ENCODE measurements at places on chromosomes 5 and 9. TPM values are rescaled to one million over a fixed set of nuclear protein-coding genes. Genes with fewer than 3 reads are reported as not detected.

The PDE6A gene
- total RNA-seq: not detected

The NMUR2 gene
- total RNA-seq: not detected

The CCL27 gene
- not detected for total RNA-seq

The FAM221B gene
- not detected for total RNA-seq

The DDX46 gene
- total RNA-seq: 27.1 TPM

The COL23A1 gene
- 2.5 TPM for total RNA-seq

The PCDHA7 gene
- total RNA-seq: 0.42 TPM

The HTR4 gene
- 7.8 TPM for total RNA-seq

The ANXA2R gene
- 5.3 TPM for total RNA-seq

The PHF24 gene
- total RNA-seq: 0.27 TPM

The SOHLH1 gene
- not detected for total RNA-seq

The PCDHB2 gene
- total RNA-seq: 4.6 TPM

The LMX1B gene
- total RNA-seq: not detected

The PDE8B gene
- total RNA-seq: 59.8 TPM

The MOB3B gene
- total RNA-seq: 6.6 TPM

The C1QTNF2 gene
- total RNA-seq: 8.3 TPM

The IER5L gene
- total RNA-seq: 65.4 TPM

The NPR3 gene
- total RNA-seq: 34.3 TPM

The AFF4 gene
- total RNA-seq: 95.2 TPM

The LURAP1L gene
- total RNA-seq: 10.3 TPM

The GPRIN1 gene
- total RNA-seq: 2.0 TPM

The RALGPS1 gene
- total RNA-seq: 18.5 TPM

The LAMC3 gene
- 2.8 TPM for total RNA-seq

The ZNF658 gene
- 4.0 TPM for total RNA-seq

The NIPAL4 gene
- total RNA-seq: 0.27 TPM

The GADD45G gene
- 5.8 TPM for total RNA-seq

The LRRC70 gene
- 3.6 TPM for total RNA-seq

The SPRY4 gene
- 136 TPM for total RNA-seq

The HAVCR1 gene
- total RNA-seq: 6.9 TPM

The ITGA2 gene
- total RNA-seq: 4.9 TPM

The FSTL4 gene
- not detected for total RNA-seq

The IGFBPL1 gene
- 16.6 TPM for total RNA-seq

The REEP2 gene
- 11.5 TPM for total RNA-seq

The MFAP3 gene
- total RNA-seq: 40.2 TPM

The GM2A gene
- 26.1 TPM for total RNA-seq

The TOR4A gene
- 26.4 TPM for total RNA-seq

The SVEP1 gene
- 32.0 TPM for total RNA-seq

The LCN10 gene
- total RNA-seq: 9.4 TPM
